ENCODE measurements at places on chromosomes 7 and 10.

GRCh38 chr10:96473866-96474265 is 39.9 kb downstream of the TLL2 start:
- no peak for DNase-seq

GRCh38 chr10:26524161-26524896 is 86.2 kb downstream of the APBB1IP start:
- no peak for DNase-seq

GRCh38 chr7:127150543-127150942 is 102.2 kb downstream of the GRM8 start:
- DNase-seq = no peak

DNA sequence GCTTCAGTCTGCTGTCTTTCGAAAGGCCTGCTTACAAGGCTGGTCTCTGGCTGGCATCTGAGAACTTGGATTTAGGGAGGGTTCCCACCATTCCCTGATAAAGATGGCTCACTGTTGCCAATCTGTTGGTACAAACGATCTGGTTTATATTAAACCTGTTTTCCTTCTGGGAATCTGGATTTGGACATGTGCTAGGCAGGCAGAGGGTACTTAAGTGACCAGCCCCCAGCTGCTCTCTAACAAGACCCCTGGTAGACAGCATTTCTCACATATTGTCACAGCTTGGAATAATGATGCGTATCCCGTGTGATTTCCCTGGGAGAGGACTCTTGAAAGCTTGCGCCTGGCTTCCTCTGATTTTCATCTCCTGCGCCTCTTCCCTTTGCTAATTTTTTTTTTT is 21.6 kb downstream of the YWHAG start:
- no peak for DNase-seq

- DNase-seq = no peak
Observed at GRCh38 chr10:71035511-71036296, 147.3 kb upstream of the PCBD1 start.

GRCh38 chr7:30908681-30909080 is 3.0 kb upstream of the AQP1 start:
- DNase-seq = no peak

DNA sequence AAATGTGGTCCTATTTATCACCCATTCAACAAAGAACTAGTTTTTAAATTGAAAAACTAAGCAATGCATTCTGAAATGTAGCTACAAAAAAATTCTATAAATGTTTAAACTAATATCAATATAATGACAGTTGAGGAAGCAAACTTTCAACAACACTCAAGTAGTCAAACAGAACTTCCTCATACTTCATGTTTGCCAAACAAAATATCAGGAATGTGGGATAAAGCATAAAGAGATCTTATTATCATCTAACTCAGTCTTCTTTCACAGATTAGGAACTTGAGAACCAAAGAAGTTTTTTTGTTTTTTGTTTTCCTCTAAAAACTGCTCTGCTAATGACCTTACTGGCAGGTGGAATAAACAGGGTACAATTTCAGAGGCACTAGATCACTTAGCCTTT is 116.2 kb downstream of the JAZF1 start:
- DNase-seq = no peak

GRCh38 chr7:25663877-25664276 is 435.6 kb upstream of the NPVF start:
- no peak for DNase-seq

DNA sequence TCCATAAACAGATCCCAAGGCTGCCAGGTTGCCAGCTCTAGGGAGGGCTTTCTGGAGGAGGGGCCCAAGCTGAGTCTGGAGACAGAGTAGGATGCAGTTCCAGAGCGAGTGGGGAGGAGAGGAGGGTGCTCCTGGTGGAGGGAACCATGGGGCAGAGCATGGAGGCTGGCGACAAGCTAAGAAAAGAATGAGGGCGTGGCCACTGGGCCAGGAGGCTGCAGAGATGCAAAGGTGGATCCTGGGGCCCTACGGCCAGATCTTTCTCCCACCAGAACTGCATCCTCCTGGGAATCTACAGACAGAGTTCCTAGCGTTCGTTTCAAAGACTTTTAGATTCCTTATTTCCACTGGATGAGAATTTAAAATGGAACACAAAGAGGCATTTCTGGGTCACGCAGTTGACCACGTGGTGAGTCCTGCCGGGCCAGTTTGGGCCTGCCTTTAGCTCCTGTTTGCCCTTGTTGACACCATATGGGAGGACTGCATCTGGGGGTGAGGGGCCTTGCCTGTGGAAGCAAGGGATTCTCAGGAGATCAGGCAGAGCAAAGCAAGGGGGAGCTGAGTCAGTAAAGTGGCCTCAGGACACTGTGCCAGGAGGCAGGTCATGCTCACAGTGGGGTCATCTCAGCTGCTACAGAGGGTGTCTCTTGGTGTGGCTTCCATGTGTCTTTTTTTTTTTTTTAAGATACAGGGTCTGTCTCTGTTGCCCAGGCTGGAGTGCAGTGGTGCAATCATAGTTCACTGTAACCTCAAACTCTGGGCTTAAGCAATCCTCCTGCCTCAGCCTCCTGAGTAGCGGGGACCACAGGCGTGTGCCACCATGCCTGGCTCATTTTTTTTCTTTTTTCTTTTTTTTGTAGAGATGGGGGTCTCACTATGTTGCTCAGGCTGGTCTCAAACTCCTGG is 137.8 kb downstream of the SH3PXD2A start:
- no peak for DNase-seq

- no peak for DNase-seq
Observed at GRCh38 chr10:44366941-44367630, 17.8 kb downstream of the CXCL12 start.

- DNase-seq = no peak
Observed at GRCh38 chr7:120256344-120257070, 16.5 kb upstream of the KCND2 start.
